ENCODE measurements at places on chromosomes 3 and 15.
A peak's percentile ranks its signal among the peaks of the same experiment; 100 is the strongest.

- no peak for DNase-seq
Measured at GRCh38 chr15:45304711-45305110, 52.7 kb downstream of the SLC28A2 start.

GRCh38 chr15:57541805-57542504 lies 49.7 kb upstream of the MYZAP start:
- DNase-seq: peak; percentile 75

DNA sequence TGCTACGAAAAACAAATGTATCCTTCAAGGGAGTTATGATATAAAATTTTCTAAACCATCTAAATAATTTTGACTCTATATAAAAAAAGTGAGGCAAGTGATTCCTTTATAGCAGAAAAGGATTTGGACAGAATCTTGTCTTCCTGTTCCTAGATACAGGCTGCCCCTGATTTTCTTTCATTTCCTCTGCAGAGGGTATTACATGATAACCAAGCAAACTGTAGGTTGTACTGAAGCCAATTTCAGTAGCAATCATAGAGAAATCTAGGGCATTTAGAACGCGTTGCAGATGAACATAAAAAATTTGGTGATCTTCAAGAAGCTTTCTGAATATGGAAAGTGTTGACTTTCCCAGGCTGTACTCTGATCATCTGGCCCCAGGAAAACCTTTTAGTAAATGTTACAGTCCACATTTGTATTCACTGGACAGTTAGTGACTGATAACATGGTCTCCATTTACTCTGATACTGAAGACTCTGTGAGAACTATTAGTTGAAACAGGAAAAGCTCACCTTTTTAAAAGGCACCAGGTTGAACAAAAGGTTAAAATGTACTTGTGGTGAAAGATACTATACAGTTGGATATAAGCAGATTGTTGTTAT lies 9.1 kb upstream of the UTS2B start:
- no peak for DNase-seq

- no peak for DNase-seq
Measured at GRCh38 chr3:12231431-12231830, 57.4 kb upstream of the PPARG start.

- DNase-seq: no peak
Measured at GRCh38 chr3:160049038-160049437, 60.4 kb downstream of the IL12A start.

GRCh38 chr15:54519577-54519976 lies 541.3 kb downstream of the UNC13C start:
- no peak for DNase-seq
